ENCODE measurements at places on chromosomes 6 and 20.

DNA sequence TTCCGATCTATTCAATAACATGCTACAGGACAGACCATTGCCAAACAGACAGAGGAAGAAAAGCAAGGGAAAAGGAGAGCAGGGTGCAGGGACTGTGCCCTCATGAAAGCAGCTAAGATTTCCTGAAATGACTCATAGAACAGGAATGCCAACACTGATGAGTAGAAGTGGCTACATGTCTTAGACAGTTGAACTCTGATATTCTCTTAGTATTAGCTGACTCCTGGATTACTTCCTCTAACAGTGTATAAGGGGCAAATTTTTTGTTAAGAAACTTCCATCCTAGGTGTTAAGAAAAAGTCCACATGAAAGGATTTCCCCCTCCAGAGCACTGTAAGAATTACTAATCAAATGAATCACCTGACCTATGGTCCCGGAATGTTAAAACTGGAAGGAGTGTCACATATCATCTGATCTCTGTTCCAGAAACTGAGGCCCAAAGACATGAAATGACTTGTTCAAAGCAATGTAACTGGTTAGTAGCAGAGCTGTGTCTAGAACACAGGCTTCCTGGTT lies 224.9 kb downstream of the IBTK start:
- no peak for DNase-seq

- DNase-seq: no peak
Observed at GRCh38 chr6:110990840-110991576, 9.2 kb downstream of the RPF2 start.

DNA sequence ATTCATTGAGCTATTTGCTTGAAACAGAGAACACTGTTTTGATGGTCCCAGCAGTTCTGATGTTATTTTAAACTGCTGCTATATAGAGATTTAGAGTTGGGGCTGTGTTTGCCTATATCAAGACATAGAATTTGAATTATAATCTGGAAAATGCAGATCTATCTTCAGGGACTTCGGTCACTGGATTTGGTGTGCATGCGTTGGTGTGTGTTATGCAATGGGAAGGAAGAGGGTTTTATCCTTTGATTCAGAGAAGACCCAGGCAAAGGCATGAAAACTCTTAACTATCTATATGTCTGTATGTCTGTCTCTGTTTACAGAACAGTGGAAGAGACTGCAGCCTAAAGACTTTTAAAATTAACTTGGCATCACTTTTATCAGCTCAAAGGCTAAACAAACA lies 2.0 kb downstream of the ADGRB3 start:
- DNase-seq: no peak

DNA sequence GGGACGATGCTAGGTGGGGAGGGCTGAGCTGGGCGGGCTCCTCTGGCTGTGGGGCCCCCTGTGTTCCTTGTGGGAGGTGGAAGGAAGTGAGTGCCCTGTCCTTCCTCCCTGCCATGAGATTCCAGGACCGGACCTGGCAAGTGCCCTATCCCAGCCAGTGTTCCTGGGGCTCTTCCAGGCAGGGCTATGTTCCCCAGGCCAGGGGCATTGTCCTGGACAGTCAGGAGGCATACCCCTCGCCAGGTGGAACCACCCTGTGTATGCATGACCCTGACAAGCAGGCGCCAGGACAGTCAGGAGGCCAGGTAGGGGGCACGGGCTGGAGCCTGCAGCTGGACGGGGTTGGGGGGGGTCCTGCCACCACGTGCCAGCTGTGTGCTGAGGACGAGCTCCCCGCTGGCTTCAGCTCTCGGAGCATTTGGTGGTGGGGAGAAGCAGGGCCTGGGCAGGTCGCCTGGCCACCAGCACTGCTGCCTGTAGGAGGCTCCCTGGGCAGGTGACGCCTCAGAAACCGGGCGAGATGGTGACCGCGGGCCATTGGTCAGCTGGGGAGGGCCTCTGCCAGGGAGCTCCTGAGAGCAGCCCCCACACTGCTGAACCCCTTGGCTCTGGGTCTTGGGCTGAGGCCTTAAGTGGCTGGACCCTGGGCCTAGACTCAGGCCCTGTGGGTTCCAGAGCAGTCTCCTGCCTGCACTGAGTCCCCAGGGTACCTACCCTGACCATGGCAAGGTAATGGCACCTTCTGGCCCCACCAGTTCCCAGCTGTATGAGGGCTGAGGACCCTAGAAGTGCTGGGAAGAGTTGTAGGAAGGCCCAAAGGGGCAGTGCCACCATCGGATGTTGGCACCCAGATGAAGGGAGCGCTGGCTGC lies 694 bp downstream of the SLC17A9 start:
- no peak for DNase-seq

GRCh38 chr6:150723857-150724256 lies 124.2 kb downstream of the PLEKHG1 start:
- peak; percentile 72 for DNase-seq

DNA sequence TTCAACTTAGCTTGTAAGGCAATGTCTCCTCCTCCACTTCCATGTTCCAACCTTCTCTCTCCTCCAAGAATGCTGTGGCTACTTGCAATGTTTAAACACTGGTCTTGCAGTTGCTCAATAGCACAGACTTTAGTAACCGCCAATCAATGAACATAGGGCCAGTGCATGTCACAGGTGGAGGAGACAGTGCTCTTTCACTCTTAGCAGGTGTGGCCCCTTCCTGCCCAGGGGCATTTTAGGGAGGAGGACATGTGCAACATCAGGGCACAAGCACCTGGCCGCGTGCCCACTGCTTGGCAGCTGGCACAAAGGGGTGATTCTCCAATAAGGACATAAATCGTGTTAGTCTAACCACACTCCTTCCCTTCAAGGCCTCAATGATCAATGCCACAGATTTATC lies 41.3 kb downstream of the ADGRF1 start:
- no peak for DNase-seq

All from T1000 (cell line).